Activated T-cell treated with anti-CD3 and anti-CD28 coated beads, Interleukin-2, amount 50 U/mL, for 1 hour (primary cell): ENCODE measurements at places on chromosomes 12 and 14.

DNA sequence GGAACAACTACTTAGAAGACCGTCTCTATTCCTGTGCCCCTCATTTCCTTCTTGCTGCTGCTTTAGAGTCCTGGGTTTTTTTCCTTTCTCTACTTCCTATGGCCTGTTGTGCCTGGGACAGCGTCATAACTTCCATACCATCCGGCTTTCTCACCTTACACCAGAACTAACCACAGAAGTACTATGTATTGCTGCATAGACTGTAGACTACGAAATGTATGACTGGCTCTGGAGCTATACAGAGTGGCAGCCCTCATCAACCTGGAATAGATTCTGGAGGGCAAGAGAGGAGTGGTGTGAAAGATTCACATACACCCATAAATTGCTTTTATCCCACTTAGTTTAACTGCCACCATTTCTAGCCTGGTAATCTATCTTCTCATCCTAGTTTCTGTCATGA lies 16.9 kb upstream of the SRP54 start:
- no peak for DNase-seq

DNA sequence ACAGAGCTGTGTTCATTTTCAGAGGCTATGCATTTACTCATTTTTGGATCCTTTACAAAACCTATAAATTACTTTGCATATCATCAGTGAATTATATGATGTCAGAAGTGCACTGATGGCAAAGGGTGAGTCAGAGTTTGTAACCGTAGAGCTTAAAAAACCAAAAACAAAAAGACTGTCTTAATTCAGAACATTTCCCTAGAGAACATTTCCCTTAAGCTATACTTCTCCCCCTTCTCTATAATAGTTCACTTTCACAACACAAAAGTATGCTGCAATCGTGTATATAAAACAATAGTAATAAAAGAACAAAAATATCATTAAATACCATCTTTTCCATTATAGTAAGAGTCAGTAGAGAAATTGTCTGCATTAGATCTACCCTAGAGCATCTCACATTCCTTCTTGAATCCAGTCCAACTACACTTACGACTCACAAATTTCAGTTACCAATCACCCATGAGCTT lies 934.9 kb downstream of the LRFN5 start:
- DNase-seq = no peak

- no peak for DNase-seq
These were observed 106.7 kb upstream of the TMPO start for GRCh38 chr12:98408681-98409080.

DNA sequence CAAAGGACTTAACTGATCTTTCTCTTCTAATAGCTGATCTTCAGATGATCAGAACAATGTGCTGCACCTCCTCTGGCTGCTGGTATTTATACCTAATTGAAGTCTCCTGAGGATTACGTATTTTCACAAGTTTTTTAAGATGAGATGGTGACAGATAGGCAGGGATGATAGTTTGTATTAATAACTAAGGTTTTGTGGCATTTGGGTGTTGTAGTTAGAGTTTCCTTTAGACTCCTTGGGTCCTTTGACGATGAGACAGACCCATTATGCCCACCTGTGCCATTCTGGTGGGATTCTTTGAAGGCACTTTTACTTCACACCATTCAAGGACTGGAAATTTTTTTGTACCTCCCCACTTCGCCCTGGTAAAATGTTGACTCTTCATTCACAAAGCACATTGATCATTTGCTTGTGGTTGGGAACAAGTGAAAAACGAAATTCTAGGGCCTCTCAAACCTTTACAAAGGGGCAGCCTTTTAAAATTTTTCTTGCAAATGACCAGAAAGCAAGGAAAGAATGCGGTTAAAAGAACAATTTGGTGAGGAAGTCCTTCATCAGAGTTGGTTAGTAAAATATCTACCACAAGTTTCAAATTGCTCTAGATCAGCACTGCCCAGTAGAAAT lies at the start of gene IFNG:
TSS of gene IFNG (minus strand) at position 60 of the 624 bp plus-strand sequence. CDS start 125 bp downstream, outside the sequence.
- DNase-seq = no peak

DNA sequence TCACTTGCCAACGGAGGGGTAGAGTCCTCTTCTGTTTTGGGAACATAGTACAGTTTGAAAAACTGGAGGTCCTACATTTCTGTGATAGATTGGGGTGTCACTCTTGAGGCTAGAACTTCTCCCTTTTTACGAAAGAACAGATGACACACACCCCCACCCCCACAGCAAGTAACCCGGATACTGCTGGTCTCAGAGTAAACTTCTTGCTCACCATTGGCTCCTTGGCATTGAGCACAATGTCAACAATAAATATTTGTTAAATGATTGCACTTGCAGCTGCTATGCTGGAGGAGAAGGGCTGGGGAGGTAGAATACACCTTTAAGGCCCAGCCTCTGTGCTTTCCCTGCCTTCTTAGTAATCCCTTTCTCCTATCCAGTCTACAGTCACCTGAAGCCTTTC lies 149.8 kb downstream of the TGFB3 start:
- no peak for DNase-seq

GRCh38 chr12:19110221-19110940 lies 19.2 kb upstream of the PLEKHA5 start:
- no peak for DNase-seq

- peak; percentile 44 for DNase-seq
These were observed 1.6 kb downstream of the SIX4 start for GRCh38 chr14:60722357-60723115.

DNA sequence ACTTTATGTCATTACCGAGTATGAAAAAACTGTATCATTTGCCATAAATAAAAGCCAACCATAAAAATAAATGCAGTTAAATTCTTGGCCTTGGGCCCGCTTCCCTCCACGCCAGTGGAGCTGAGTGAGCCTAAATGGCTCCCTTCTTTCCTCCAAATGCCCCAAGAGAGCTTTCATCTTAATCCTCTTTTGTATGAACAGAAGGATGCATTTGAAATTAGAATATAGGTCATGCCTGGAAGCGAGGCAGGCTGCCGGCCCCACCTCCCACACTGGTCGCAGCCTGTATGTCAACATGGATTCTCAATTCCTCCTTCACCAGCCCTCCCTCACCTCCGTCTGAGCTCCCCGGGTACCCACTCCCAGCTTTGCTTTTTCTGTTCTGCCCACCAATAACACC lies 245.7 kb downstream of the SLC15A4 start:
- DNase-seq = no peak

GRCh38 chr12:132525833-132526455 lies 36.0 kb downstream of the FBRSL1 start:
- no peak for DNase-seq

GRCh38 chr14:79028281-79028680 lies 858.1 kb downstream of the NRXN3 start:
- no peak for DNase-seq

DNA sequence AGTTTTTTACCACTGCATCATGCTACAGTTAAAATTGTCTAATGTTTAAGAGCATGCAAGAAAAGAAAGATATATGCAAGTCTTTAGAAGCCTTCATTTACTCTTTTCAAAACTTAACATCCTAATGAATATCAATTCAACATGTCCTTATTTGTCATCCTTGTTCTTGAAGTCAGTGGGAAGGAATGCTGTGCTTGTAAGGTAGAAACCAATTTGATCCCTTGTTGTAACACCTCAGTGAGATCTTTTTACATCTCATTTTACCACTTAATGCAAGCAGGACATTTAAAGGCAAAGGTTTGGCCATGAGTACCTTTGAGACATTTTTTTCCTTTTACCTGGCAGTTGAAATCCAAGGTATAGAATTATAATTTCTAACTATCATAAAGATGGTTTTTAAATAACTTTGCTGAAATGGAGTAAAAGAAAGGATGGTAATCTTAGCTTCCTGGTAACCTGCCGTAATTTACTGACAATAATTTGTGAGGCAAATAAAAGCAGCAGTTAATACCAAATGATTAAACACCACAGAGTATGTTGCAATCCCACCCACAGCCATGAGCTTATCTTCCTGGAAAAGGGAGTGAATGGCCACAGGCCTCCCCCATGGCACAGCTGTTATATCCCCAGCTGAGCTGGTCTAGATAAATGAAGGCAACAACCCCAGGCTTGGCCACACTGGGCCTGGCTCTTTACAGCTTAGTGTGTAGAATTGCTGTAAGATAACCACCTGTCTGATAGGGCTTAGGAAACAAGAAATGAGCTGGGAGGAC lies 33.2 kb upstream of the STRN3 start:
- DNase-seq = no peak

DNA sequence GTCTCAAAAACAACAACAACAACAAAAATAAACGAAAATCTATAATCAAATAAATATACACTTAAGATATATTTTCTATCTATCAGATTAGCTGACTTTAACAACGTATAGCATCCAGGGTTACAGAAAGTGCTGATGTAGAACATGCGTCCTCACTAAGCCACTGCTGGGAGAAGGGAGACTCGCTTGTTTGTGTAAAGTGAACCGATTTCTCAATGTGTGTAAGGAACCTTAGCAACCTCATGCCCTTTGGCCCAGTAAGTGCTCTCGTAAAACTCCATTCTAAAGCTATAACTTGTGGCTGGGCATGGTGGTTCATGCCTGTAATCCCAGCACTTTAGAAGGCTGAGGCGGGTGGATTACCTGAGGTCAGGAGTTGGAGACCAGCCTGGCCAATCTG lies 23.8 kb downstream of the NFKBIA start:
- DNase-seq = no peak

- DNase-seq = no peak
These were observed 604.5 kb downstream of the VRK1 start for GRCh38 chr14:97401714-97402113.

- peak; percentile 85 for DNase-seq
These were observed at the start of gene PPP1R3E for GRCh38 chr14:23302290-23303225. TSS of gene PPP1R3E (minus strand) at chr14:23302859. CDS start at chr14:23302576, 283 bp downstream.

DNA sequence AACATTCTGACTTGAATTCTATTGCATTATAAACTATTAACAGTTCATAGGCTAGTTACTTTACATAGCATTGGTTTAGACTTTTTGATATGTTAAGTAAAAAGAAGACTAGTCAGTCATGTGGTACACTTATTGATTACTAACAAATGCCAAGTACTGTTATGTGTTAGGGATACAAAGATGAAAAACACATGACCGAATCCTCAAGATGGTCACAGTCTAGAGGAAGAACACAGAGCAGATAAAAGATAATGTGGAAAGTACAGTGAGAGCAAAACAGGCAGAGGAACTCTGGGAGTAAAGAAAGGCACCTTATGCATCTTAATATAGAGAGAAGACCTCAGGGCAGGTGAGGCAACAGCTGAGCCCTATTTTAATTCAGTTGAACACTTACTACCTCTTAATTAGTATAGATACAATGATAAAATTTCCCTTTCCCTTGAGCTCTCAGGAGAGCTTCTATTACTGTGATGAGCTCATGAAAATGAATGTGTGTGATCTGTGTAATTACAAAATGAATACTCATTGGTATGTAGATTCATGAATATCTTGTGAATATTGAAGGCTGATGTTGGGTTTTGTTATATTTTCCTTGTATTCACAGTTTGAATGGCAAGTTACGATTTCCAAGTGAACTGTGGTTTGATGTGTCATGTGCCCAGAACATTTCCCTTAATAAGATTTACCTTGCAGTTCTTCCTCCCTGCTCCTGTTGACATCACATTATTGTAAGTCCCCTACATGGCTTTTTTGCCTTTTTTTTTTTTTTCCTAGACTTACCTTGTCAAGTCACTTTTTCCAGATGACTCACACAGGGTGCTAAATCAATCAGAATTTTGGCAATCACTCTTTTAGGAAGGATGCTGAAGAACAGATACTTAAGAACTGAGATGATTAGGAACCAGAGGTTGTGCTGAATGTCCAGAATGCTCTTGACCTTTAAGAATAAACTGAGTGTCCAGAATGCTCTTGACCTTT lies 29.5 kb upstream of the MSRB3 start:
- DNase-seq = no peak

- no peak for DNase-seq
These were observed 251.3 kb downstream of the ALX1 start for GRCh38 chr12:85531341-85531740.

DNA sequence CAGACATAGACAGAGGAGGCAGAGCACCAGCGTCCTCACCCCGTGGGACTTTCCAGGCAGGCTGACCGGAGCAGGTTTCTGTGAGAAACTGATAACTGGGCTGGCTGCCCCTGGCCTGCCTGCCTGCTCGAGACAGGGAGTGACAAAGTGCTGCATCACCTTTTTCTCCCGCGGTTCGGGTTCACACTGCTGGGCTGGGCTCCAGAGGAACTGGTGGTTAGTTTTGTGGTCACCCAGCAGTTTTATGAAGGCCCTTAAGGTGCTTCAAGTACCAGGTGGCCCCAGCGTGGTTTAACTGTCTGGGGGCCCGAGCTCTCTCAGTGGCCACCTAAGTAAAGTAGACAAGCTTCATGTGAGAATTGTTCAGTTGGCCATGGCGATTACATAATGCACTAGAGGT lies 1073.6 kb downstream of the BCL11B start:
- DNase-seq = peak; percentile 53

- DNase-seq = no peak
These were observed 55.2 kb downstream of the SLC25A21 start for GRCh38 chr14:37116933-37117849.

- DNase-seq = no peak
These were observed 23.7 kb upstream of the CERS5 start for GRCh38 chr12:50190859-50191258.

DNA sequence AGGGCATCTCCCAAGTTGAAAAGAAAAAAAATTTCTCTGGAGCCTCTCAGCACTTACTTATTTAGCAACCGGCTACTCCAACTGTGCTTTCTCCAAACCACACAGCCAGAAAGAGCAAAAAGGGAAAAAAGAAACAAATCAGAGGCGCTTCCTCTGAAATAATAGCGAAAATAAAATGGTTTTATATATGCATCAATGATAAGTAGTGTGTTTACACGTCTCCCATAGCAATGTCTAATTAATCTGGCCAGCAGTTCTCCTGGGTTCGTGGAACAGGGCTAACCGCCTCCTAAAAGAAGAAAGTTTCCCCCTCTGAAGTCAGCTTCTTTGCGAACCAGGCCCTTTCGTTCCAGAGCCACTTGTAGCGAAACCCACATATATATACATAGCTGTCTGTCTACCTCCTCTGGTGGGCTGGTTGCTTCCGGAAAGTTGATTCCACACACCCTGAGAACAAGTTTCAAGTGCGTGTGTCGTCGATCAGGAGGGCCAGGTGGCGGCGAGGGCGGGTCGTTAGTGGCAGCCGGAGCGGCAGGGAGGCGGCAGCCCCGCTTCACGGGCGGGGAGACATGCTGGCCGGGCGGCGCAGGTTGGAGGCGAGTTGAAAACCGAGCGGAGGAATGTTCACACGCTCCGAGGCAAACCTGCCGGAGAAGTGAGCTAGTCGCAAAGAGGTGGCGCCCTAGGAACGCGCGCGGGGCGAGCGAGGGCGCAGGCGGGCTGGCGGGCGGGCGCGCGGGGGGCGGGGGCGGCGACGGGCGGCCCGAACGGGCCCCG lies 2.7 kb downstream of the PTHLH start:
- peak; percentile 44 for DNase-seq

DNA sequence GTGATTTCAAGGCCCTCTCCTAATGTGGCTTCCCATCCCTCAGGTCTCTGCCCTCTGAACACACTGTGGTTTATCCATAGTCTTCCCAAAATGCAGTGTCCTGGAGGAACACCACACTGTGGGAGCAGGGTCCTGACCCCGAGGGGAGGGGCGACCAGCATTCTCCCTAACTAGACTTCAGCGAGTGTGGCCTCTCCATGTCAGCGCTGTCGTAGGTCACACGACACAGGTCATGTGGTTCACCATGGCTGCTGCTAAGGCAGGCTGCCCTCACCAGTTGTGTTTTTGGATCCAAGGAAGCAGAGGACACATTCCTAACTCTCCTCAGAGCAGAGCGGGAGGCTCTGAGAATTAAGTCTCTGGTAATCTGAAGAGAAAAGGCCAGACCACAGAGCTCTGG lies 50.5 kb downstream of the SSH1 start:
- no peak for DNase-seq

GRCh38 chr12:104199964-104200363 lies 15.6 kb upstream of the TXNRD1 start:
- no peak for DNase-seq

- peak; percentile 99 for DNase-seq
These were observed at the start of gene ACIN1 for GRCh38 chr14:23094666-23095195. TSS of gene ACIN1 (minus strand) at chr14:23095136. CDS start at chr14:23095112, 24 bp downstream.
